Neuronal stem cell (in vitro differentiated cells): ENCODE measurements at places on chromosomes 5 and 9.

GRCh38 chr5:154273963-154274827 lies 83.7 kb downstream of the GALNT10 start:
- DNase-seq, result no peak

DNA sequence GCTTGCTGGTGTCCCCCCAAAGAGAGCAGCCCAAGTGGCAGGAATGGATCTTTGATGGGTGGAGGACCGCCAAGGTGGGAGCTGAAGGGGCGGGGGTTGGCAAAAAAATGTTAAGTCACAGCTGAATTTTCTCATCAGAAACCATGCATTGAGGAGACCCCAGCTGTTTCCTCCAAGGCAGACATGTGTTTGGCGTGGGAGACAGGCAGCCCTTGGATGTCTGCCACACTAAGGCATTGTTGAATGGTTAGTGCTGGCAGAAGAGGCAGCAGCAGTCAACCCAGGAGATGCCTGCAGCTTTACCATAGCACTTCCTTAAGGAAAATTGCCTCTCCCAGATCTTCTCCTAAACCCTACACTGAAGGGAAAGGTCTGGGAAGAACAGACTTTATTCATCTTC lies 394.9 kb upstream of the CD180 start:
- DNase-seq, result no peak

DNA sequence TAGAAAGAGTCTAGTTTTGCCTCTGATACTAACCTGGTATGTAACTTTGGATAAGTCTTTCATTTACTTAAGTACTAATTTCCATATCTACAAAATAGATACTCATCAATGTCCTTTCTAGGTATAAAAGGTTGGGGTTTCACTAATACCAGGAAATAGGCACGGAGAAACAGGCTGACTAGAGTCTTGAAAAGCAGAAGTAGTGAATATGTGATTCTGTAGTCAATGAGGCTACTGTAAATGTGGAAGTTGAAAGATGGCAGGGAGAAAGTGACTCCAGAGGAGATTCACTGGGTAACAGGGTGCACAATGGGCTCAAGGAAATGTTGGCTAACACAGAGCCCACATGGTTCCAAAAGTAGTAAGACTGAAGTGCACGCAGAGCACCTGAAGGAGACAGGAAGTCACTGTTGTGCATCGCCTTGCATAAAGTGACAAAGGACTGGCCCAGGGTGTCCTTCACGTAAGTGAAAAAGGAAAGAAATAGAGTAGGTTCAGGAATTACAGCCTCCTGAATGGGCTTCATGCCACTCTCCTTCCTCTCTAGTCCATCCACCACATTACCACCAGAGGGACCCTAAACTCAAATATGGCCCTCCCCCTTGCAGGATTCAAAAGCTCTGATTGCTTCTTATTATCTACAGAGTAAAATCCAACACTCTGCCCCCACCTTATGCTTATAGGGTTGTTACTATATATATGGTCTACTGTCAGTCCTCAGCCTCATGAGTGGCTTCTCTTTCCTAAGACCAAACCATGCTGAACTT lies 288.0 kb upstream of the SMARCA2 start:
- DNase-seq, result no peak

GRCh38 chr5:74392711-74393351 lies 247.7 kb downstream of the ENC1 start:
- no peak for DNase-seq

DNA sequence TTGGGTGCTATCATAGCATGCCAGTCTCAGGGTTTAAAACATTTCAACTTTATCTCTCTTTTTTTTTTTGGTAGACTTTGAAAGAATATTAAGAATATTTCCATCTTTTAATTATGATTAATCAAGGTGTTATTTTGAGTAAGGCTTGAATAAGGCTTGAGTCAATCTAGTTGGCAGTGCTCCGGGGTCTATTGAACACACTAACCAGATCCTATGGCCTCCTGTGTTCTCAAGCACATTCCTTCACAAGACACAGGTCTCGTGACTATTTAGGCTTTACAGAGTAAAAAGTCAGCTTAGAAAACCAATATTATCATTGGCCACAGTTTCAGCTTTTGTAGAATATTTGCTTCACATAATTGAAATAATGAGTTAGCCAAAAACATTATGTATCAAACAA lies 151.2 kb downstream of the ARHGEF28 start:
- no peak for DNase-seq
